Panc1 (cell line): ENCODE measurements at places on chromosomes 6 and 20. TPM values are rescaled to one million over a fixed set of nuclear protein-coding genes. Genes with fewer than 3 reads are reported as not detected.

- DNase-seq = no peak
These were observed 12.9 kb downstream of the PARD6B start for GRCh38 chr20:50744143-50744792.

DNA sequence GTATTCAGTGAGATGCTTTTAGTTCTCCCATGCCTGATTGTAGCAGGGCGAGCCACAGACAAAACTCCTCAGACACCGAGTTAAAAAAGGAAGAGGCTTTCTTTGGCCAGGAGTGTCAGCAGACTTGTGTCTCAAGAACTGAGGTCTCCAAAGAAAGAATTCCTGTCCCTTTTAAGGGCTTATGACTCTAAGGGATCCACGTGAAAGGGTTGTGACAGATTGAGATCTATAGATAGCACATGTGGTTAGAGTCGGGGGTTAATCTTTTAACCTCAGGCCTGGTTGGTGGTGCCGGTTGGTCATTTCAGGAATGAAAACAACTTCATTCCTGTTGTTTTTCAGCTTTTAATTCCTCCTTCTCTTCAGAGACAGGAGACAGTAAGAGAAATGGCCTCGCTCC lies 168.8 kb upstream of the GRIK2 start:
- no peak for DNase-seq

Gene FOXC1
- 6.7 TPM for total RNA-seq

GRCh38 chr6:117072134-117072533 lies 193.2 kb upstream of the VGLL2 start:
- DNase-seq = no peak

Gene MCHR2
- not detected for total RNA-seq

DNA sequence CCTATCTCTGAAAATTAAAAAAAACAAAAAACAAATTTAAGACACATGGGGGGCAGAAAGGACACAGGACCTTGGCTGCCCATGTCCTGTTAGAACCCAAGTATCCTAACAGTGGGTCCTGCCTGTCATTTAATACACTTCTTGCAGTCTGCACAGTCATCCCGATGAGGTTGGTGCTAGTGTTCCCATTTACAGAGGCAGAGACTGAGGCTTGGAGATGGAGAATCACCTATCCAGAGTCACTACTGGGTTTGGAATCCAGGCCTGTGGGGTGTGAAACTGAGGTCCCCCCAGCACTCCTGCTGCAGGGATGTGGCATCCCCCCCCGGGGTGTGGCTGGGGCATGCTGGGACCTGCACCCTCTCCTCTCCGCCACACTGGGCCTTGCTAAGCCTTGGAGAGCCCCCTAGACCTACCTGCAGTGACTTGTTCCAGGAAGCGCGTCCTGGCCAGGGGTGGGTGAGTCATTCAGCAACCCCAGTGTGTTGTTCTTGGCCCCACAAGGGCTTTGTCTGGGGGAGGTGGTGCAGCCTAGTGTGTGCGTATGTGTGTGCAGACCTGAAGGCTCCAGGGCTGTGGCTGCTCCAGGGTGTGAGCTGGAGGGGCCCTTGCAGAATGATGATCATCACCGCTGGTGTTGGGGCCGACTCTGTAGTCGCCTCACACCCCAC lies 49.7 kb downstream of the BCAS4 start:
- no peak for DNase-seq

DNA sequence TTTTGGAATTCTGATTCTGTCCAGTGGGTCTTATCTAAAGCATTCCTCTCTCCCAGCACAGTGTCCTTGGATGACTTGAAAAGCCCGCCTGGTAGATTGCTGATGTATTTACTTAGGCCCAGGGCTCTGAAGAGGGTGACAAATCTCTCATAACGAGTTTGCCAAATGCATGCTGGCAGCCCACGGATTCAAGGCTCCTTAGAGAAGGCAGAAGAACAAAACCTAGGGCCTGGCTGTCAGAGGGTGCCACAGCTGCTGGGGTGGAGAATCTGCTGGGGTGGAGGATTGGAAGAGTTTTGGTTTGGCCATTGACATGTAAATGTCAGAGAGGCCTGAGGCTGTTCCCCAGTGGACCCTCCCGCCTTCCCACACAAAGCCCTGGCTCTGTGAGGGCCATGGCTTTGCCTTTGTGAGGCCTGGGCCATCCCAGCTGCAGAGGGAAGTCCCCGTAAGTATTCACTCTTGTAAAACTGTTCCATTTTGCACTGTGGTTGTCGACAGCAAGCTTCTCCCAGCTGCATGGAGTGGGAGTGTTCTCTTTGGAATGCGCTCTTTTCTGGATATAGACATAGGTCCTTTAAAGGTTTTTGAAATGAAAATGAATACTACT lies 50.3 kb downstream of the ANKRD6 start:
- no peak for DNase-seq

- no peak for DNase-seq
These were observed 137.0 kb downstream of the TINAG start for GRCh38 chr6:54445207-54445606.

GRCh38 chr6:81894788-81895271 lies 142.3 kb upstream of the TENT5A start:
- DNase-seq = no peak

DNA sequence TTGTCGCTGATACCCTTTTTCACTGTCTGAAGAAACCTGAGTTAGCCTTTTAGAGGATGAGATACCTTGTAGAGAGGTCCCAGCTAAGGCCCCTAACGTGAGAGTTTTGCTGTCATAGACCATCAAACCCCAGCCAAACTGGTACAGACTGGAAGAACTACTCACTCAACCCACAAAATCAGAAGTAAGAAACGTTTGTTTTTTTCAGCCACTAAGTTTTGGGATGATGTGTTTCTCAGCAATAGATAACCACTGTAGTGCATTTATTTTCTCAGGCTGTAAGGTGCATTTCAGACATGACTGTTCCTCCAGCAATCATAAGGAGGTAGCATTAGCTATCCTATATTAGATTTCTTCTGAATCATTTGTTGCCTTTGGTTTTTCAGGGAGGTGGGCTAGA lies 407.3 kb upstream of the FLRT3 start:
- no peak for DNase-seq

Gene LIN28B
- 5.8 TPM for total RNA-seq

GRCh38 chr20:10713161-10713560 lies 39.4 kb upstream of the JAG1 start:
- DNase-seq = no peak

Gene TMX4
- total RNA-seq = 34.6 TPM

GRCh38 chr6:107800564-107801164 lies 23.4 kb downstream of the SCML4 start:
- no peak for DNase-seq

GRCh38 chr6:148566664-148567350 lies 180.0 kb upstream of the UST start:
- no peak for DNase-seq

DNA sequence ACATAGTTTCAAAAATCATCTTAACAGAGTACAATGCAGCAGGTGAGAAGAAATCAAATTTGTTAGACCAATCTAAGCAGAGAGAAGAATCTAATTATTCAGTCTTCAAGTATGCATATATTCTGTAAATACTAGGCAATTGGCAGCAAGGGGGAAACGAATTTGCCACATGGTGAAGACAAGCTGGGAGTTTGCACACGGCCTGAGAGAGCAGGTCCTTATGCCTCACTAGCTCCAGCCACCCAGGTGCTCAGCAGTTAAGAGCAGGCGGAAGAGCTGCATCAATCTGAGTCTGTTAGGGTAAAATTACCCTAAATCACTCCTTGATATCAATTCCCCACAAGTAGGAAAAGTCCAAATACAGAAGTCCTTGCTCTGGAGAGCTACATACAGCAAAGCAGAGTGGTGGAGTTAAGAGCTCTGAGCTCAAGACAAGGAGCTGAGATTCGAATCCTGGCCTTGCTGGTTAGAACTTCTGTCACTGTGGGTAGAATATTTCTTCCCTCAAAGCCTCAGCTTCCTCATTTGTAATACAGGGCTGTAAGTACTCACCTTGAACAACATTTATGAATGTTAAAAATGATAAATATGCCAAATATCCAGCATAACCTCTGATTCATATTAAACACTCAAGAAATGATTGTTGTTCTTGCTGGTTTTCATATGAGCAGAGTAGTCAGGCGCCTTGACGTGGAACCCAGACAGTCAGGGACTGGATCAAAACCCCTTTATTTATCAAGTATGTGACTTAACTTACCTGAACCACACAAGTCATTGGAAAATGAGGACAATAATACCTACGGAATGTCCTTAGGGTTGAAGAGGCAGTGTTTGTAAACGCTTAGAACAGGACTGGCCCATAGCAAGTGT lies 444.2 kb downstream of the CDH26 start:
- no peak for DNase-seq

DNA sequence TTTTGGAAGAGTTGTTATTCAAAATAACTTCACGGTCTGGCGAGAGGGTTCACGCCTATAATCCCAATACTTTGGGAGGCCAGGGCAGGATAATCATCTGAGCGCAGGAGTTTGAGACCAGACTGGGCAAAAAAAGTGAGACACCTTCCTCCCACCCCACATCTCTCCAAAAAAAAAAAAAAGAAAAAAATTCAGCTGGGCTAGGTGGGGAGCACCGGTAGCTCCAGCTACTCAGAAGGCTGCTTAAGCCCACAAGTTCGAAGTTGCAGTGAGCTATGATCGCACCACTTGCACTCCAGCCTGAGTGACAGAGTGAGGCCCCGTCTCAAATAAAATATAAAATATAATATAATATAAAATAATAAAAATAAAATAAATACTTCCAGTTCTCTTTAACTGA lies 10.4 kb downstream of the OR2B2 start:
- no peak for DNase-seq

GRCh38 chr20:57767441-57767840 lies 57.6 kb upstream of the PMEPA1 start:
- no peak for DNase-seq

DNA sequence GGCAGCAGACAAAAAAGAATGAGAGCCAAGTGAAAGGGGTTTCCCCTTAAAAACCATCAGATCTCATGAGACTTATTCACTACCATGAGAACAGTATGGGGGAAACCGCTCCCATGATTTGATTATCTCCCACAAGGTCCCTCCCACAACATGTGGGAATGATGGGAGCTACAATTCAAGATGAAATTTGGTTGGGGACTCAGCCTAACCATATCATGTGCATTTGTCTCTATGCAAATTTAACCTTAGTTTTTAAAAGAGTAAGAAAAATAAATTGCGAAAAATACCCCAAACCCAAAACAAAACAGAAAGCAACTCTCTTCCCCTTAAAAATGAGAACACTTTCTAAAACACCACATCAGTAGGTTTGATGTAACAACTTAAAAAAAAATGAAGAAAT lies 22.6 kb upstream of the GPR6 start:
- DNase-seq = no peak

Gene WFDC12
- not detected for total RNA-seq

Gene GNAS
- total RNA-seq = 756 TPM

Gene RIPOR3
- 92.5 TPM for total RNA-seq

DNA sequence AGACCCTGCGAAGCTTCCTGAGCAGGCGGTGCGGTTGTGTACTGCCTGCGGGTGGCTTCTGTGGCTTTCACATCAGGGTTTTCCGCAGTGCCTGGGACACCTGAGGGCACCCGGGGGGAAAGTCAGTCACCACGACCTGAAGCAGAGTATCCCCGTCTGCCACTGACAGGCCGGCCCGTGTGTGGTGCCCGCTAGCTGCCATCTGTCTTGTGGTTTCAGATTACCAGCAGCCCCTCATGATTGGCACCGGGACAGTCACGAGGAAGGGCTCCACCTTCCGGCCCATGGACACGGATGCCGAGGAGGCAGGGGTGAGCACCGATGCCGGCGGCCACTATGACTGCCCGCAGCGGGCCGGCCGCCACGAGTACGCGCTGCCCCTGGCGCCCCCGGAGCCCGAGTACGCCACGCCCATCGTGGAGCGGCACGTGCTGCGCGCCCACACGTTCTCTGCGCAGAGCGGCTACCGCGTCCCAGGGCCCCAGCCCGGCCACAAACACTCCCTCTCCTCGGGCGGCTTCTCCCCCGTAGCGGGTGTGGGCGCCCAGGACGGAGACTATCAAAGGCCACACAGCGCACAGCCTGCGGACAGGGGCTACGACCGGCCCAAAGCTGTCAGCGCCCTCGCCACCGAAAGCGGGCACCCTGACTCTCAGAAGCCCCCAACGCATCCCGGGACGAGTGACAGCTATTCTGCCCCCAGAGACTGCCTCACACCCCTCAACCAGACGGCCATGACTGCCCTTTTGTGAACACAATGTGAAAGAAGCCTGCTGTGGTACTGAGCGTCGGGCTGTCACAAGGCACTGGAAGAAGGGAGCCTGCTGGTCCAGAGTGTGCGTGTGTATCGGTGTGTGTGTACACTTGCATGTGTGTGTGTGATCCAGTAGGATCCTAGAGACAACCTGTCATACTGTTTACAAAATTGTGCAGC lies 54.4 kb downstream of the GOPC start:
- DNase-seq = no peak

GRCh38 chr20:63497946-63498935 lies 642 bp downstream of the EEF1A2 start:
- DNase-seq = no peak

- no peak for DNase-seq
These were observed 14.7 kb downstream of the SIGLEC1 start for GRCh38 chr20:3697588-3698305.

- no peak for DNase-seq
These were observed at the start of gene AIG1 for GRCh38 chr6:143060806-143061596. AIG1 (plus strand) TSS chr6:143060889; CDS start chr6:143060926, 37 bp downstream.

DNA sequence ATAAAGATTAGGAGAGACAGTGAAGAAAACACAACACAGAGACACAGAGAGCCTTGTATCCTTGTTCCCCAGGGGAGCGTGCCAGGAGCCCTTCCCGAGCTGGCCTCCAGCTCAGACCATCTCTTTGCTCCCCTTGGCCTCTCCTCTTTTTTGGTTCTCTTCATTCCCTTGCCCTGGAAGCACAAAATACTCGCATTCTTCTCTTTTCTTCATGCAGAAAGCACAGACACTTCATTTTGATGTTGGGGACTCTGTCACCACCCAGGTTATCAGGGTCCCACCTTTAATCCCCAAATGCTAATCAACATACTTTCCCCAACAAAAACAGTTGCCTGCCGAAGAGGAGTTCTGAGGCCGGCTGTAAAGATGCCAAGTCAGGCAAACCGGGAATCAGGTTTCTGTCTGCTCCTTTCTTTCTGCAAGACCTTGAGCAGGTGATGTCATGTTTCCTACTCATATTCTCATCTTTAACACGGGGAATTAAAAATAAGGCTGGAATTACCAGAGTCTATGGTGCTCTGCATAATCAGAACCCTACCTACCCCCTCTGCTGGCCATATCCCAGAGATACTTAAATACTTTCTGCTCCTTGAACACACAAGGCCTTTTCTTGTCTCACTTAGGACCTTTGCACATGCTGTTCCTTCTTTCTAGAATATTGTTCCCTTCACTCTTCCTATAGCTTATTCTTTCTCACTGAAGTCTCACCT lies 21.7 kb downstream of the TGM6 start:
- no peak for DNase-seq

- DNase-seq = no peak
These were observed 27.9 kb downstream of the MANBAL start for GRCh38 chr20:37317316-37317715.

- no peak for DNase-seq
These were observed 55.9 kb downstream of the PPP1R3G start for GRCh38 chr6:5141046-5141445.

Gene BEND6
- 8.0 TPM for total RNA-seq

GRCh38 chr6:107600121-107600520 lies 110.2 kb downstream of the SOBP start:
- no peak for DNase-seq
